NCI-H748 treated with DMSO at 0.1 percent for 48 hours (cell line): ENCODE measurements at places on chromosomes 1 and 21.

- no peak for DNase-seq
Measured at GRCh38 chr1:32718036-32718435, 15.5 kb upstream of the SYNC start.

DNA sequence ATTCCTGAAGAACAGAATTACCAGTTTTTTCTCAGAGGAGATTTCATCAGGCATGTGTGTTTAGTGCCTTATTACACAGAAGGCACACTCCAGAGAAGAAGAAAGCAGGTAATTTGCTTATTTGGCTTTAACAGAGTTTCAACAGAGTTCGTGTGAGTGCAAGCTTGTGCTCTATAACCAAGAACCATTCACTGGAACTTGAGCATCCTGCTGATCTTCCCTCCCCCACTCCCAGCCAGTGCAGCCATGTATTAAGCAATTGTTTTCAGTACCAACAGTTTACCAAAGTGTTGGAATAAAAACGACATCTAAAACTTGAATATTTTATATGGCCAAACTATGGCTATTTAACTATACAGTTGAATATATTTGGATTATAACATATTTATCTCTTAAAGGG lies 4.3 kb downstream of the MGST3 start:
- no peak for DNase-seq

DNA sequence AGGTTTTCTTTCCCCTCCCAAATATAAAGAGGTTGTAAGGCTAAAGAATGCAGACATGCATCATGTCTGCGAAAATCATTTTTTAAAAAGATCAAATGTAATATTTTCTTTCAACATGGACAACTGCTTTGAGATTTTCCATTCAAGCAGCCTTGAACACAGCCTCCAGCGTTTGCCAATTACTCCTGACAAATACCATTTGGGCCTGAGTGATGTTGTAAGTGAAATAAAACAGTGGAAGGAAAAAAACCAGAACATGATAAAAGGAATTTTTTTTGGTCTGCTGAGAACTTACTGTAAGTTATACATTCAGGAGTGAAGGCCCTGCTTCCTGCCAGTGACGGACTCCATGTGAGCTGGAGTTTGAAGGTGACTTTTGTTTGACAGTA lies 37.2 kb downstream of the SETD4 start:
- no peak for DNase-seq

DNA sequence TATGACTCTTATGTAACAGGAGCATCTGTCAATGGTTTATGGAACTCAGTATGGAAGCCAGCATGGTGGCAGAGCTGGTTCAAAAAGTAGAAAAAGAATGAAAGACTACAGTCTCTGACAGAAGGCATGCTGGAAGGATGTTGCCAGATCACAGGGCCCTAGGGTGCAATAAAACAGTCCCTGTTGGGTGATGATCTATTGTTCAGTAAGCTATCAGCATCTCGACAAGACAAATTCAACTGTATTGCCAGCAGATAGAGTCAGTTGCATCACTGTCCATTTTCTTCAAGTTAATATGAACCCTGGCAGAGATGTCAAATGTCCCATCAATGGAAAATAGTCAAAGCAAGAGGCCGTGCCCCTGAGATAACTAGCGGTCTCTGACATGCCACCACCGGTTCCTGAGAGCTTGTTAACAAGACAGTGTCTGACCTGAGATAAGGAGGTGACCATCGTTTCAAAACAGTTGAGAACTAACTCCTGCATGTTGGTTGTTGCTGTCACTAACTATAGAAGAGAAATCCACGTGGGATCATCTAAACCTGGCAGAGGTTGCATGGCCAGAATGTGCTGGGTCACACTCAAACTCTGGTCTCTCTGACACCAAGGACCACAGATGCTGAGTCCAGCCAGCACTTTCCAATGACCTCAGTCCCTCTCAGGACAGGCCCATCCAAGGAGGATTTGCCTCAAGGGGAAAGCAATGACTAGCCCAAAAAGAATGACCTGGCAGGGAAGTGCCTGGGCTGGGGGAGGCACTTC lies 125.9 kb downstream of the RIPK4 start:
- no peak for DNase-seq

DNA sequence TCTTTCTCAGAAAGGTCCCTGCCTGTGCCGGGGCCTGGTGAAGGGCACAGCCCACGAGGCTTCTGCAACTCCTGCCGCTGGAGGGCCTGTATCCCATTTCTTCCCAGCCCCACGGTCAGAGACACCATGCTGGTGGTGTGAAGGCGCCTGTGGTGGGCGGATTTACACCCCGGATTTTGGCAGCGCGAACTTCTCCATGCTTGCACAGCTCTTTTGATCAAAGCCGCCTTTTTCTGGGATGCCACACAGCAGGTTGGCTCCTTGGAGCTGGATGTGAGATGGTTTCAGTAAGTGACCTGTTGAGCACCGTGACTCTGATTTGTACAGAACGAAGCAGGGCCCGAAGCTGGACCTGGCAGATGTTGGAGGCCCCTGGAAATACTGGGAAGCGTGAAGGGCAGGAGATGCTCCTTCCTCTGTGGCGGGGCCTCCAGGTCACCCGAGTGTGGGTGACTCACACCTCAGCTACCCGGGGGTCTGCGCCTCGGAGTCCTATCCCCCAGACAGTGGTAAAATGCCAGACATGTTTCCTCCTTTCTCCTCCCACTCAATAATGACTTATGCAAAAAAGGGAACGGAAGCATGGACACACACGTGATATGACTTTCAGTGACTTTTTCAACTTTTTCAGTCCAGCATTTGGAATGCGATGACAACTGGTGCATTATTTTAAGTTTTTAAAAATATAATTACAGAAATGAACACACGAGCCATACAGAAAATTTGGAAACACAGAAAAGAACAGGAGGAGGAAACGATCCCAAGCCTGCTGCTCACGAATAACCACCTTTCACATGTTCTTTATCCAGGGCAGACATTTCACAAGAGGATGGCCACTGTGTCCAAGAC lies 9.0 kb downstream of the UMODL1 start:
- no peak for DNase-seq

- DNase-seq: no peak
Measured at GRCh38 chr1:219092206-219092605, 81.5 kb upstream of the LYPLAL1 start.
